ENCODE measurements at places on chromosomes 3 and 15. TPM values are rescaled to one million over a fixed set of nuclear protein-coding genes. Genes with fewer than 3 reads are reported as not detected.

CTXN2 gene
- not detected for total RNA-seq

LEKR1 gene
- total RNA-seq = 0.14 TPM

MAP1A gene
- 0.34 TPM for total RNA-seq

RAD51 gene
- total RNA-seq = 10.7 TPM

ZNF660 gene
- total RNA-seq = 0.79 TPM

GOLGA8O gene
- total RNA-seq = 0.51 TPM

GPR149 gene
- total RNA-seq = not detected

CASR gene
- total RNA-seq = not detected

COLQ gene
- total RNA-seq = 1.2 TPM

ERC2 gene
- 0.79 TPM for total RNA-seq

ATP13A4 gene
- not detected for total RNA-seq

MCF2L2 gene
- total RNA-seq = 0.84 TPM

GRCh38 chr15:51105430-51106016, 10.8 kb upstream of the TNFAIP8L3 start:
- DNase-seq = no peak

DNA sequence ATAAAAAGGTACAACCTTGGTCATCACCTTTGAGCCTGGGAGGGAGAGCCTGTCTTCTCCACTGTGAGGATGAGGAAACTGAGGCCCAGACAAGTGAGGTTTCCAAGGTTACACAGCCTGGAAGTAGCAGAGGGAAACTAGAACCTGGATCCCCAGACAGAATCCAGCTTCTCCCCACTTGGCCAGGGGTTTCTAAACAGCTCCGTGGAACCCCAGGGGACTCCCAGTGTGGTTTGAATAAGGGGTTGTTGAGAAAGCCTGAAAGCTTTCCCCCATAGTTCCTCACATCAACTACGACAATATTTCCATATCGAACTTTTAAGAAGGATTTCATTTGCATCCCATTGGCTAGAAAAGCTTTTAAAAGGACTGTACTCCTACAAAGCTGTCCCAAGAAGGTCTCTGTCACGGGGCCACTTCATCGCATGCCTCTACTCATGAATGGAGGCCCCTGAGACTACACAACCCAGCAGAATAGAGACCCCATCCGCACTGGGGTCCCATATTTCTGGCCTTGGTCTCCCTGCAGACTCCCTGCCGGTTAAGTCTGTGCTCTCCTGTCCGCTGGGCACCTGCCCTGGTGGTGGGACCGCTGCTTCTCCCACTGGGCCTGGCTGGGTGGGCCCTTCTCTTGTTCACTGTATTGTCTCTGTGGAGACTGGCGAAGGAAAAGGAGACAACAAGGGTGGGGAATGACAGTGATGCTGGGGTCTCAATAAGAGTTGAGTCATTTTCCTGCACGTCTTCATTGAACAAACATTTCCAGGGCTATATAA, 178.5 kb downstream of the SMAD6 start:
- no peak for DNase-seq

- DNase-seq = no peak
Observed at GRCh38 chr3:107325446-107325845, 51.8 kb upstream of the CCDC54 start.

DNA sequence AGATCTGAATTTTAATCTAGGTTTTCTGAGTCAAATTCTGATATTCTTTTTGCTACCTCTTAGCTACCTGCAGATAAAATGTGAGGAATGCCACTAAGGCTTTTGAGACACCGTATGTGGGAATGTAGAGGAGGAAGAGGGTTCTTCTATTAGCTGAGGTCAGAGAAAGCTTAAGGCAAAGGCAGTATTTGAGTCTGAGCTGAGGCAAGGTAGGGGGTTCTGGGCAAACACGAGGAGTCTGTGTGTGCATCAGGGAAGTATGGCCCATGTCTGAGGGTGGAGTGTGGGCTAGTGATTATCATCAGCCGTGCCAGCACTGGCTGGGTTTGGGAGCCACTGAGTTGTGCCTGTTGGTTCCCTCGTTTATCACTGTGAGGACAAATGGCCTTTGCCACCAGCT, 181.1 kb downstream of the SOX2 start:
- no peak for DNase-seq

GRCh38 chr15:61906961-61907752, 153.1 kb downstream of the VPS13C start:
- DNase-seq = no peak

- no peak for DNase-seq
Observed at GRCh38 chr3:132317229-132317948, at the start of gene ACP3. Gene ACP3, plus strand, starts transcription at chr3:132317407. Its CDS starts 50 bp downstream, at chr3:132317457.

DNA sequence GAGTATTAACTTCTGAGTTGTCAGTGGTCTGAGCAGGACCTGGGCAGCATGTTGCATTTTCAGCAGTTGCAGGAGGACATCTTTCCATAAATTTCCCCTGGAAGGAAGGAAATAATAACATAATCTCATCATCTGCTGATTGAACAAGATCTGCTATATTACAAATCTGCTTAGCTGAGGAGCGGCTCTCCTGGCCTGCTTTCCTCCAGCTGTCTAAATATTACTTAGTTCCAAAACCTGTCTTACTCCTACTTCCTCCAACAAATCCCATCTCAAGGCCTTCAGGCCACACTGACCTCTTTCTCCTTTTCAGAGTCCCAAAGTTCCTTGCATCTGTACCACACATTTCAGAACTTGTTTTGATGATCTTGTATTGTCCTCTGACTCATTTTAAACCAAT, 364.4 kb upstream of the MCTP2 start:
- no peak for DNase-seq

DNA sequence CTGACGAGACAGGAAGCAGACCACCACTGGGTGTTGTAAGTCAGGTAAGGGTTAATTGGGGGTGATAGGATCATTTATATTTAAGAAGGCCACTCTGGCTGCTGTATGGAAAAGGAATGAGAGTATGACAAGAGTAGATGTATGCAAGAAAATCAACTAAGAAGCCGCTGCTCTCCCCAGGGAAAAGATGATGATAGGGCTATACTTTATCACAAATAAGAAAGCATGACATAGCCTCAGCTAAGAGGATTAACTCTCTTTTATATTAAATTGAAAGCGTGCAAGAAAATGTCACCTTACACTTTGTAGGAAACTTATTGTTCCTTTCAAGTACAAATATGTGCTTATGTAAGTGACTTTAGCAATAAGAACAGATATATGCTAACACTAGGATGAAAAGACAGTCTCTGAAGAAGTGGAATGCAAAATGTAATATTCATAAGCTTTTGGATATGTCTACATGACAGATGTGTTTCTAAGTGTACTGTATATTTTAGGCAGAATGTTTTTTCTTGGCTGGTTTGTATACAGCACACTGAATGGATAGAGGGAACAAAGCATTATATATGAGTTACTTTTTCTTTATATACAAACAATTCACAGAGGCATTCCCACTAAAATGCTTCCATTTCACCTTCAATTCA, 8.7 kb upstream of the NDUFB4 start:
- no peak for DNase-seq

DNA sequence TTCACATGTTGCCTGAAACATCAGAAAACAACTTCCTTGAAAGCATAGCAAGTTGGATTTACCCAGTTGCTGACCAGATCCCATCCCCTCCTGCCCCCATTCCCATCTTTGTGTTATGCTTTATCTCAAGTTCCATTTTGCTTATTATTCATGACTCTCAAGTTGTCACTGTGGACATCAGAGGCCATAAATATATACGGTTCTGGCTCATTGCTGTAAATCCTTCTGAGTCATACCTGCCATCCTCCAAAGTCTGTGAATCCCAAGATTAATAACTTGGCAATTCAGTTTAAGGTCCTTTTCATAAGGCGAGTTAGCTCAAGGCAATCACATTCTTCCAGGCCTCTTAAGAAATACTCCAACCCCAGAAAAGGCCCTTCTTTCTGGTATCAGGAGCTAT, 126.2 kb upstream of the C2CD4B start:
- DNase-seq = peak; percentile 9

DNA sequence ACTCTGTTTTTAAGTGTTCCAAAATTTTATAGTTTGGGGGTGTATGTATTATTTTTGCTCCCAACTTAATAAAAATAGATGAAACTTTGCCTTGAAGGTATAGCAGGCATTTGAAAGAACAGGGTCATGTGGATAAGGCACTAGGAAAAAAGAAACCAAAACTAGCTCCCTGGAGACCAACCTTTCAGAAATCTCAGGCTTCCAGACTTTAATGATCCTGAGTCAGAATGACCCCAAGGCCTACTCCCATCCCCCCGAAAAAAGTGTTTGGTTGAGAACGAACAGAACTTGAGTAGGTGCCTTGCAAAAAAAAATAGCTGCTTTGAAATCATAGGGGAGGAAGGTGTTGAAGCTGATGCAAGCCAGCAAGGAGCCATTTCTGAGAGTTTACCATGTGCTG, 309.5 kb downstream of the THSD4 start:
- DNase-seq = no peak

DNA sequence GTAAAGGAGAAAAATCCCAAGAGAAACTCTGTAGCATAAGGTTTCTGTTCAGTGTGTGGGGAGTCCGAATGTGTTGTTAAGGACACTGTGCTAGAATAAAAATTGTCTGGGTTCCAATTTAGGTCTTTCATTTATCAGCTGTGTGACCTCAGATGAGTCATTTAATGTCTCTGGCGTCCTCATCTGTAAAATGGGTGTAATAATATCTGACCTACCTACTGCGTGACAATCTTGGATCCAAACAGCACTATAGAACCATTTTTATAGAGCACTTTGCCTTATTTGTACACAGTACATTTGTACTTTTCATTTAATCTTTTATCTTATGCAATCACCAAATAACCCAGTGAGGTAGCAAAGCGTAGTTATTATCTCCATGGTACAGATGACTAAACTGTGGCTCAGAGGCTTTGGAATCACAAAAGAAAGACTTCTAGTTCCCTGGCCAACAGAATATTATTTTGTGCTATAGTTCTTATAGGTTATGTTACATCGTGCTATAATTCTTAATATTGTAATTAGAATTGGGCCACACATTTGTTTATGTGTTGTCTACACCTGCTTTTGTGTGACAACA, 46.6 kb upstream of the TNIK start:
- DNase-seq = no peak

DNA sequence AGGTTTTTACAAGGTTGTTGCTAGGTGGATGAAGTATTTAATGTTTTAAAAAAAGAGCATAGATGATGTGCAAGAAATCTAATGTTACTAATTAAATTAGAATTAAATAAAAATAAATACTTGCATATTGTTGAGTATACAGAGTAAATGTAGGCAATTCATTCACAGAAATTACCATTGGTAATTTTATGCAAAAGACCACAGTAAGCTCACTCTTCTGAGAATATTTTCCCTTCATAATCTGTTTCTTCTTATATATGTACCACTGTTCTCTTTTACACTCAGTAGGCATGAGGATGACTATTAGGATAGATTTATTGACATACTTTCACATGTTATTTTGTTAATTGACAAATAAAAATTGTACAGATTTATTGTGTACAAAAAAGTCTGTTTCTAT, 681.2 kb upstream of the NECTIN3 start:
- DNase-seq = no peak

DNA sequence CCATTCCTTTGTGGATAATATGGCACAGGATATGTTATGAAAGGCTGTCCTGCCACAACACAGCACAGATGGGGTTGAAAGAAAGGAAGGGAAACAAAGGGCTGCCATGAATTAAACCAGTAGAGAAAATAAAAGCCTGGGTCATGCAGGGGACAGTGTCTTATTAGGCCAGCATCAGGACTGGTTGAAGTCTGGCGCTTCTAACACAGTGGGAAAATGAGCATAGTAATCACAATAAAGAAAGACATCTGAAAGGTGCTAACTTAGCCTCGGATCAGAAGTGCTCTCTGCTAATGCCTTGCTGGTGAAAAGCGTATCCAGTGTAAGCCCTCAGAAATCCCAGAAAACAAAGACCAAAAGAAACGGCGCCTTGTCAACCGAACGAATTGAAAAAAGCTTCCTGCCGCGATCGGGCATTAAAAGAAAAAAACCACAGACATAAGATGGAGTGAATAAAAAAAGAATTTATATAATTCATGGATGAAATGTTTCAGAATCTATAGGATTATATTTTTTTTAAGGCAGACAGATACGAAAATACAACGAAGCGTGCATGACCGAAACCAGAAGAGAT, 566 bp upstream of the MKRN3 start:
- no peak for DNase-seq

- DNase-seq = no peak
Observed at GRCh38 chr15:29207758-29208108, 61.9 kb downstream of the NSMCE3 start.

DNA sequence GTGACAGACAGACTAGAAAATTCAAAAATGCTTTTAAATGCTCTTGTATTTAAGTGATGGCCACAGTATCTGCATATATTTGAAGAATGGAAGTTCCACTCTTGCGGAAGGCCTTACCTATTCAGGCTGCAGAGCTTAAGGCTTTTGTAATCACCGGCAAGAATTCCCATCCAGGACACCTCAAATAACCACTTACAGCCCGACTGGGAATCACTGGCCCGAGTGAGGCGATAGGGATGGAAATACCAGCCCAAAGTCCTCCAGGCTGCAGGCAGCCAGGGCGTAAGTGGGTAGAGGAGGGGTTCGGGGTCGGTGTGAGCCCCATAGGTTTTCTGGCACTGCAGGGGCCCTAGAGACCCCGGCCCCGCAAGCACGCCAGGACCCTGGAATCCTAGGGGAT, 9.5 kb downstream of the CMTM7 start:
- no peak for DNase-seq

DNA sequence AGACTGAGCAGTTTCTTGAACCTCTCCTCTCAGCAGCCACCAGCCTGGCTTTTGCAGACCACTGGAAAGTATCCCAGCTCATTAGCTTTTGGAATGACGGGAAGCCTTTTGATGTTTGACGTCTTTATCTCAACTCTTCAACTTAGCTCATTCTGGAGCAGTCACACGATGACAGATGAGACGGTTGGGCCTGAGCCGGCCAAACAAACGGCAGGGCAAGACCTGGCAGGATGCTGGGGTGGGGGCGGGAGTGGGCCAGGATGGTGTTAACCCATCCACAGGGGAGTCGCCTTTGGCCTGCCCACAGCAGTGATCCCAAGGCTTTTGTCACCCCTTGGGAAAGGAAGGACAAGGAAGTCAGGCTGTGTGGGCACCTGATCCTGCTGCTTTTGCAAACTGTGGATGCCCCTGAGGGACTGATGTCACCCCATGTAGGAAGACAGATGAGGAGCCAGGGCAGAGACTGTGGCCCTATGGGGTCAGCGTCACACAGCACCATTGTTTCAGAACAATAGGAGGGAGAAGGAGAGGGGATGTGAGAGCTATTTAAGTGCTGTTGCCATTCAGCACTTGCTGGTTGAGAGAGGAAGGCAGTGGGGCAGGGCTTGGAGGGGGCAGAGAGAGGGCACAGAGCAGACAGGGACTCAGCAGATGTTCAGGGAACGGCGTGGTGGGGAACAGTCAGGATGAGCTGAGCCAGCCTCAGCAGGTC, 121.9 kb upstream of the CTDSPL start:
- DNase-seq = peak; percentile 52

- no peak for DNase-seq
Observed at GRCh38 chr3:81518945-81519344, 242.5 kb downstream of the GBE1 start.

GRCh38 chr15:45136378-45136764, 6.6 kb downstream of the DUOX1 start:
- no peak for DNase-seq

GRCh38 chr15:73069109-73069508, 16.8 kb downstream of the NEO1 start:
- no peak for DNase-seq

- peak; percentile 27 for DNase-seq
Observed at GRCh38 chr3:120145542-120146285, 51.5 kb upstream of the GSK3B start.

All from dermis blood vessel endothelial cell (primary cell).